Inflammatory macrophage treated with lipopolysaccharide for 4 hours (primary cell): ENCODE measurements at places on chromosomes 3 and 15.

DNA sequence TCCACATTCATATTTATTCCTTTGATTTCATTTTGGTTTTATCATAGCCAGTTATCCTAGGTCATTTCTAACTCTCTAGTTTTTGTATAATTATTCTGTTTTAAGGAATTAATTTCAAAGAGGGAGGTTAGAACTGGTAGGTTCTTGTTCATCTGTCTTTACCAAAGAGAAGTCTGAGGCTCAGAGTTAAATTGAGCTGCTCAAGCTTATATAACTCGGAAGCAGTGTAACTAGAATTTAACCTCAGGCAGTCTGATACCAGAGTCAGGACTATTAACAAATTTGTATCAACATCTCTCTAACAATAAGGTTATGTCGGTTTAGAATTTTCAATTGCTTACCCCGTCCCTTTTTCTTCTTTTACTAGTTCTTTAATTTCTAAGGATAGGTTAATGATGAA is 84.1 kb downstream of the AKAP13 start:
- DNase-seq = no peak

- no peak for DNase-seq
These were observed 294.3 kb downstream of the CNTN4 start for GRCh38 chr3:2392981-2393380.

DNA sequence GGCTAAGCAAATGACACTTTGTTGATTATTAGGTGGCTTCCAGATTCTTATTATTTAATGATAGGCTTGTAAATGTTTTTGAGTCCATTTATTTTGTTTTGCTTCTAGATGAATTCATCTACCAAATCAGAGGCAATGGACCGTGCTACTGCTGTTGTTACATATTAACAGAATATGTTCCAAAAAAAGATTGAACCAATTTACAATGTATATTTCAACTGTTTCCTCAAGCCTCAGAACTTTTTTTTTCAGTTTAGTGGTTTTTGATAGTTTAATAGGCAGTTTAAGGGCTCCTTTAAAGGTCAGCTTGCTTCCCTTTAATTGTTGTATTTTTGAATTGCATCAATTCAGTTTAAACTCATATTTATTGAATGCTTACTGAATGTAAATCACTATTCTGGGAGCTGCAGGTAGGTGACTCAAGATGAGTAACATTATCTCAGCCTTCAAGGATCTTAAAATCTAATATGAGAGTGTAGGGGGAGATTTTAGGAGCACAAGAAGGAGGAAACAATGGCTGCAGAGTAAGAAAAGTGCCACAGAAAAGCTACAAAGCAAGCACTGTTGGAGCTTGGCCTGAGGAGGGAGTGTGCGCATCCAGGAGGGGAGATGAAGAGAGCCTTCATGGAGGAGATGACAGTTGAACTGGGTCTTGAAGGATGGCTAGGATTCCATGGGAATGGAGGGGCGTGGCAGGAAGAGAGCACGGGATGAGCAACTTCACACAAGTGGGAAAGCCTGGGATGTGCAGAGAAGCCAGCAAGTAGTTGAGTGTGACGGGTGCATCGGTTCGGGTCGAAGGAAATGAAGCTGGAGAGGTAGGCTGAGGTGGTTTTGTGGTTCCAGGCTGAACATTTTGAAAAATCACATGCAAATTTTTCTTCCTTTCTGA is 14.7 kb downstream of the MAP2K1 start:
- no peak for DNase-seq

- no peak for DNase-seq
These were observed 15.0 kb upstream of the PLSCR1 start for GRCh38 chr3:146559388-146559787.

DNA sequence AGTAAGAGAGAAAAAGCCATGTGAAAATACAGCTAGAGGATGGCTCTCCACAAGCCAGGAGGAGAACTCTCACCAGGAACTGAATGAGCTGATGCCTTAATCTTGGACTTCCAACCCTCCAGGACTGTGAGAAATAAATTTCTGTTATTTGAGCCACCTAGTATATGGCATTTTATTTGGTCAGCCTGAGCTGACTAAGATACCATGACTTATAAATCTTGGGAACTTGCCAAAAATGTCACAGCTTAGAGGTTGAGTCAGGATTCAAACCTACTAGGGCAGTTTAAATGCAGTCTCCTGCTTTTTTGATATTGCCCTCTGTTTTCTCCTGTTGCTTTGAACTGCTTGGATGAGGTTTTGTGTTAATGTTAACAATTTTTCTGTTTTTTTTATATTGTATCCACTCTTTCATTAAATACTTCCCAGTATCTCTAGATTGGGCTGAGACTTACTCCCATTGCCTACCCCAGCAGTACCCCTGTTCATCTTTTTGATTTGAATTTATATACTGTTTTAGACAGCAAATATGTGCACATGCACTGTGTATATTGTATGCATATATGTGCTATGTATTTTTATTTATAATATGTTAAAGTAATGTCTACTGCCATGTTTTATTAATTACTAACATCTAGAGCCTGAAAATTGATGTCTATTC is 1223.2 kb downstream of the OTOL1 start:
- DNase-seq = no peak

DNA sequence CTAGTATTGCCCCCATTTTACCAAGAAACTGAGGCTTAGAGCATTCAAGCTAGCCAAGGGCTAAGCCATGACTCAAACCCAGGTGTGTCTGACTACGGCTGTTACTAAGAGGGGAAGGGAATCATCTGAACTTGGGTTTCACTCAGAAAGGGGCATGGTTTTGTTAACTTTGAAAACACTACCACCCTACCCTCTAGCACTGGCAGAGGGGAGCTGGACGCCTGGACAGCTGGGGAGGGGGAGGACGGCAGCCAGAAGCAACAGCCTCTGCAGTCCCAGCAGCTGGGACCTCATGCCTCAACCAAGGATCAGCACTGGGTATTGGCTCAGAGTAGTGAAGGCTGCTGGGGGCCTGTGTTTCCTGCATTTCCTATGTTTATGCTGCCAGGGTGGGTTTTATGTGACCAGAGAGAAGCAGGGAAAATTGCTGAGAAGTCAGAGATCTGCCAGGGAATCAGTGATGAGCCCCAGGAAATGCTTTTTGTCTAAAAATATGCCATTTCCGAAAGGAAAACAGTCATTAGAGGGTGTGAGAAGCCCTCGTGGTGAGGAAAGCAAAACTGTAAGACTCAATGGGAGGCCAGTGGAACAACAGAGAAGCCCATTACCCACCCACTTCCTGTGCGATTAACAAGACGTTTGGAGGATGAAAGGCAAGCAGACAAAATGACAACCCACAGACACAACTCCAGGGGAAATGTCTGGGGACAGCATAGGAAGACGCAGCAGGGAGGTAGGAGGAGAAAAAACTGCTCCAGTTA is 41.2 kb downstream of the LIPC start:
- DNase-seq = peak; percentile 11

DNA sequence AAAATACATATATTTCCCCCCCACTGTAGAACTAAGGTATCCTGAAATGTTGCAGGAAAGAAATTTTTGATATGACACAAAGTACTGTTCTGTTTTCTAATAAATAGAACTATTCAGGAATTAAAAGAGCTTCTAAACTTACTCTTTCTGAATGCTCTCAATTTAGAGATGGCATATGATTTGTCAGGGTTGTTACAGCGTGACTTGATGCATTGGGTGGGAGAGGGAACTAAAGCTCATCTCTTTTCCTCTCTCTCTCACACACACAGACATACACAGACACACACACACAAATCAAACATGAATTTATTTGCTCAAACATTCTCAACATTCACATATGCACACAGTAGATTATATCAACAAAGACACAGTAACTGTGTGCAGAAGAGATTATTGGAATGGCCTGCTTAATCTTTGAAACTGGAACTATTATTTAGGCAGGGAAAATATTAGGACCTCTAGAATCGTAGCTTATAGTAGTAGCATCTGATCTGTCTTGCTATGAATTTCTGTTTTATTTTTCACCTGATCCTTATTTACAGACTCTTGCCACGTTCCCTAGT is 807.4 kb upstream of the GBE1 start:
- no peak for DNase-seq

GRCh38 chr3:187383246-187383645 is 15.1 kb downstream of the RTP4 start:
- DNase-seq = no peak

GRCh38 chr3:184594371-184595001 is 32.9 kb downstream of the EPHB3 start:
- DNase-seq = no peak

- no peak for DNase-seq
These were observed 11.3 kb upstream of the KAT2B start for GRCh38 chr3:20028905-20029331.

DNA sequence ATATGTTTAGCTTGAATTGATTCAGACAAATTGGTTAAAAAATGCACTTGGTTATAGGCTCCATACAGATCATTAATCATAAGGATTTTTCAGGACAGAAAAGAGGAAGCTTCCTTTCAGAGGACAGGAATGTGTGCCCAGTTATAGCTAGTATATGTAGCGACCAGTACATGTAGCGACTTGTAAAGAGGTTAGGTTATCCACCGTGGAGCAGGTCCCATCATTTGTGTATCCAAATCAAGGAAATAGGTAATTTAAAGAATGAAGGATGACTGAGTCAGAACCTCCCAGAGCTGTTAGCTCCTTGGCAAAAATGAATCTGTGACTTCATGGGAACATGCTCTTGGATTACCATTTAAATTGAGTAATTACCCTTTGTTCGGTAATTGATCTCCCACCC is 15.8 kb upstream of the P2RY12 start:
- no peak for DNase-seq
